ENCODE measurements at places on chromosomes 7 and 10.

GRCh38 chr7:76353744-76354143, 5.0 kb downstream of the YWHAG start:
- no peak for DNase-seq

GRCh38 chr10:123421461-123421860, 244.7 kb upstream of the GPR26 start:
- DNase-seq = no peak

GRCh38 chr7:1639071-1639470, 31.0 kb upstream of the ELFN1 start:
- DNase-seq = no peak

DNA sequence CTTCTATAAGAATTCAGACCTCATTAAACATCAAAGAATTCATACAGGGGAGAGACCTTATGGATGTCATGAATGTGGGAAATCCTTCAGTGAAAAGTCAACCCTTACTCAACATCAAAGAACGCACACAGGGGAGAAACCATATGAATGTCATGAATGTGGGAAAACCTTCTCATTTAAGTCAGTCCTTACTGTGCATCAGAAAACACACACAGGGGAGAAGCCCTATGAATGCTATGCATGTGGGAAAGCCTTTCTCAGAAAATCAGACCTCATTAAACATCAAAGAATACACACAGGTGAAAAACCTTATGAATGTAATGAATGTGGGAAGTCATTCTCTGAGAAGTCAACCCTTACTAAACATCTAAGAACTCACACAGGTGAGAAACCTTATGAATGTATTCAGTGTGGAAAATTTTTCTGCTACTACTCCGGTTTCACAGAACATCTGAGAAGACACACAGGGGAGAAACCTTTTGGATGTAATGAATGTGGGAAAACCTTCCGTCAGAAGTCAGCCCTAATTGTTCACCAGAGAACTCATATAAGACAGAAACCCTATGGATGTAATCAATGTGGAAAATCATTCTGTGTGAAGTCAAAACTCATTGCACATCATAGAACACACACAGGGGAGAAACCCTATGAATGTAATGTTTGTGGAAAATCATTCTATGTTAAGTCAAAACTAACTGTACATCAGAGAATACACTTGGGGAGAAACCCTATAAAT, 24.1 kb downstream of the ZNF37A start:
- DNase-seq = no peak

DNA sequence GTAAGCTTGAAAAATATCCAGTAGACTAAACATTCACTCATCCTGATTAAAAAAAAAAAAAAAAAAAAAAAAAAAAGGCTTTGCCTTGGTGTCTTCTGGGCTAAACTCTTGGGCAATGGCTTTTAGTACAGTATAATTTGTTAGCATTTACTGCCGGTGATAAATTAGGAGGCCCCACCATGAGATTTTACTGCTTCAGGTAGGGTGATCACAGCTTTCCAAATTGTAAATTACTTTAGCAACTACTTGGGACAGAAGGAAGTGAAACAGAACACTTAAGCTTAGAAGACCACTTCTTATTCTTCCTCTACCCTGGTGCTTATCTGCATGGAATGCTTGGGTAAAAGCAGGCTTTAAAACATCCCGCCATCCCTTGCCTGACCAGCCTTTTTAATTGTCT, 152.1 kb downstream of the HIBADH start:
- no peak for DNase-seq

DNA sequence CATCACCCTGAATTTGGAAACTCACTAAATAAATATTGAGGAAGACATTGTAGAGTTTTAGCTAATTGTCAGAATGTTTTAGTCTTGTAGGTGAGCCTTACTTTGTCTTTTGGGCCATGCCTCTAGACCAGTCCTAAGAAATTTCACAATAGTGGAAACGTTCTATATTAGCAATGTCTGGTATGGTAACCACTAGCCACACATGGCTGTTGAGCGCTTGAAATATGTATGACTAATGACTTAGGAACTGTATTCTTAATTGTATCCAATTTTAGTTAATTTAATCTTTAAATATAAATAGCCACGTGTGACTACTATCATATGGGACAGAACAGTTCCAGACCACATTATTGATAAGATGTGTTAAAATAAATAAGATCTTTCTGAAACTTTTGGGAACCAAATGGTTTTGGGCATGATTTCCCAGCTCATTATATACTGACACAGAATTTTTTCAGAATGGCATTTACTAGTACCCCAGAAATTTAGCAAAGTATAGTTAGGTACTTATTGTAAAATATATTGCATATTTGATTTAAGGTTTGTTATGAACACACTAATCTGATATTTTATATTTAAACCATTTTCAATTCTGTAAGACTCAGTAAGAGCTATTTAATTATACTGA, 95.0 kb downstream of the VPS50 start:
- peak; percentile 83 for DNase-seq

- DNase-seq = peak; percentile 13
These were observed 133.4 kb upstream of the PTN start for GRCh38 chr7:137476937-137477336.

DNA sequence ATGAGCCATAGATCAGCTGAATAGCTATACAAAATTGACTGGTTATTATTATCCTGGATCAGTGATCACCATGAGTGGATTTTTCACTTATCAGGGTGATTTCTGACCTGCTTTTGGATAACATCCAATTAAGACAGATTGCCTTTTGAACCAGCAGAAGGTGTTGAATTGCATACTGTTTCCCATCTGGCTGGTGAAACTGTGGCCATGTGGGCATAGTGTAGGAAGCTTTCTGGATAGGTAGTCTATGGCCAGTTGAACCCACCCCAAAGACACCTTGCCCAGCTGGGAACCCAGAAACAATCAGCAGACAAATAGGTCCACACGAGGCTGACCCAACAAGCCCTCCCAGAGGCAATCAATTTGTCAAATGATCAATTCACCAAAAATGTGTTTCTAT, 29.3 kb downstream of the DNAJC12 start:
- DNase-seq = no peak

DNA sequence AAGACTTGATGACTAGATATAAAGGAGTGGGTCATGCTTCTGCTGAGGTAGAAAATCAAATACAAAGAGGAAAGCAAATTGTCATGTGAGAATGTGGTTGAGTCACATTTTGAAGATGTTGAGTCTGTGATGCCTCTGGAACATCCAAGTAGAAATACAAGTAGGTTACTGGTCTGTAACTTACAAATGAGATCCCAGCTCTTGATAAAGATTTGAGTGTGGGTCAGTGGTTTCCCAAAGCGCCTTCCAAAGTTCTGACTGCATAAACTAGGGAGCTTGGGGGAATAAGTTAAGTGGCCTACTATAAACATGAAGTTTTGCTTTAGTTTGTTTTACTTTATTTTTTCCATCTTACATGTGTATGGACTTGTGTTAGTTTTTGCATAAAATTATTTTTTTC, 144.3 kb upstream of the ETV1 start:
- DNase-seq = no peak

GRCh38 chr10:112509558-112510291, 62.7 kb downstream of the VTI1A start:
- DNase-seq = no peak

- no peak for DNase-seq
These were observed 14.4 kb downstream of the SGPL1 start for GRCh38 chr10:70830164-70830563.

GRCh38 chr7:120825576-120825975, 32.4 kb downstream of the TSPAN12 start:
- no peak for DNase-seq

- DNase-seq = peak; percentile 37
These were observed 20.2 kb upstream of the ASL start for GRCh38 chr7:66055321-66055956.

DNA sequence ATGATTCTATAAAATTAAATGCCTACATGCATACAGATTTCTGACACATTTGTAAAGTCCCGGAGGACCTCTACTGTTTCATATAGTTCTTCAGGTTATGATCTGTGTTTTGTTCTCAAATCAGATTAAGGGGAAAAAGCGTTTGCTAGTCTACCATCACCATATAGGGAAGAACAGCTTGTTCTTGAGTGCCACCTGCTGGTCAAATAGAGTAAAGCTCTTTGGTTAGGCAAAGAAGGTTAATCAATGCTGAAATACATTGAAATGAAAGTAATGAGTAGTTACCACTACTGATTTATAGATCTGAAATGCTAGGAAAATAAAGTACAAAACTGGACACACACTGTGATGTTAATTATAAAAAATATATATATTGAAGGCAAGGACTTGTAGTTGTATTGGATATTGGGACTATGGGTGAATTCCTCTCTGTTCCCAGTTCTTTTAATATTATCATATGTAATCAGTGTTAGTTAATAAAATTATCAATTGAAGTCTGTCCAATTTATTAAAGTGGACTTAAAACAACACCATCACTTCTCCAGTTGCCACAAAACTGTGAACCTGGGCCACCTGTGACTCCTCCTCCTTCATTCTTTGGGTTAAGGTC, 72.6 kb upstream of the PDLIM1 start:
- DNase-seq = peak; percentile 56

DNA sequence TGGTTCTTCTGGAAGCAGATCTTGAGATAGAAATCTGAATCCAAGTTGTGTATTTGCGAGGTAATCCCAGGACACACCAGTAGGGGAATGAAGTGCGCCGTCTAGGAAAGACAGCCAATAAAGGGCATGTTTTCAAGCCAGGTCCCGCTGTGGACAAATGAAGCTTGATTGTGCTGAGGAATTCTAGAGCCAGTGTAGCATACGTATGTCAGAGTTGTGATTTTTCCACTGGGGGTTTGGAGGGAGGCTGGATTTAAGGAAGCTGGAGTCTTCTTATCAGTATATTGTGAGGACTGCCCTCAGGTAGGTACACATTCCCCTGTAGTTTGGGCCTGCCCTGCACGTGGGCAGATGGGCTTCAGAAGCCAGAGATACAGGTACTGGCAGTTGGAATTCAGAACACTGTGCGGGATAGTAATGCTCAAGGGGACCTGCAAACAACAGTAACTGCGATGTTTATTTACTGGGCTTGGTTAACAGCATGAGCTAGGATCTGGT, 50.9 kb downstream of the GALNT11 start:
- DNase-seq = no peak

- DNase-seq = peak; percentile 68
These were observed 20.4 kb downstream of the KLLN start for GRCh38 chr10:87842776-87843497.

GRCh38 chr7:2011266-2012043, 221.3 kb downstream of the MAD1L1 start:
- DNase-seq = no peak

DNA sequence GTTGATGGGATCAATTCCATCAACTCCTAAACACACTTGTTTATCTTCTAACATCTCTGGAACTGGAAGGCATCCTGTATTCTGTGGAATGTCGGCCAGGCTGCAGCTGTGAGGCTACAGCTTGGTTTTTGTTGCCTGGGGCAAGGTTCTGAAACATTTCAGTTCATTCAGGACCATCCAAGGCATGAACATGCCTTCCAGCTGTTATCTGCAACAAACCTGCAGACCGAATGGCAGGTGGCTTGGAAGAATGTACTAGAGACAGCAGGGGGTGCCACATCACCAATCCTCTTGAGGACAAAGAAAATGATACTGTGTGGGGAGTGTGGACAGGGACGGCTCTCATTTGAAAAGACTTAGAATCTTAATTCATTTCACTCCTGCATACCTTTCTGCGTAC, 12.4 kb downstream of the PAPOLB start:
- peak; percentile 60 for DNase-seq

DNA sequence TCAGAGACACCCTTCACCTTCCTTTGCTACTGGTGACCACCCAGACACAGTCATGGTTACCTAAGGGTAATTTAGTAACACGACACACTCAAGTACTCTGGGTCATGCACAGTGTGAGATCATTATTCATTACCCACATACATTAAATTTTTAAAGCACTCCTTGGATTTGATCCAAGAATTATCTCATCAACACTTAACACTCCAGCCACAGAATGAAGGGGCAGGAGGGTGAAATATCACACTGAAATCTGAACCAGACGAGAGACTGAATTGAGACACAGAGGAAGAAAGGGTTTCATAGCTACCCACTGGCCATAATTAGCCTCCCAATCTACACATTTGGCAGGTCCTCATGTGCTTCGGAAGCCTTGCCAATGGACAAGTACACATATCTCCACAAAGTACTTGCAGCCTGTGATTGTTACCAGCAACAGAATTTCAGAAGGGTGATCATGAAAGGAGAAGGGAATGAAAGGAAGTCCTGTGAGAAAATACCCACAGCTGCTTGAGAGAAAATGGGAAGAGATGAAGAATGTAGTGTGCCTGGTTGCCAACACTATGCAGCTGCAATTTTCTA, 189.3 kb downstream of the POLR1F start:
- peak; percentile 36 for DNase-seq

DNA sequence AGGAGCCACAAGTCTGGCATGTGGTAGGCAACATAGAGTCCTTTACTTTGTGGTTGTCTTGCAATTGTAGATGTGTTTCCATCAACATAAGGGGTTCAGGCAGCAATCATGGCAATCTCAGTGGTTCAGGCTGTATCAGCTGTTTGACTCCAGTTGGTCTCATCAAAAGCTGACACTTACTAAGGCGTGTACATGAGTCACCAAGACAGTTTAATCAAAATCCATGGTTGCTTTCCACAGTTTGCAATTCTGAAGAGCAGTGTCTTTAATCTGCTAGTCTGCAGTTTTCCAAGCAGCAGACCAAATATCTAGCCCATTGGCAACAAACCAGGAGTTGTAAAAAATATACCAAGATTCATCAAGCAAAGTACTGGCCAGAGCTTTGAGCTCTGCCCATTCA, 210.2 kb downstream of the MDFIC start:
- no peak for DNase-seq

DNA sequence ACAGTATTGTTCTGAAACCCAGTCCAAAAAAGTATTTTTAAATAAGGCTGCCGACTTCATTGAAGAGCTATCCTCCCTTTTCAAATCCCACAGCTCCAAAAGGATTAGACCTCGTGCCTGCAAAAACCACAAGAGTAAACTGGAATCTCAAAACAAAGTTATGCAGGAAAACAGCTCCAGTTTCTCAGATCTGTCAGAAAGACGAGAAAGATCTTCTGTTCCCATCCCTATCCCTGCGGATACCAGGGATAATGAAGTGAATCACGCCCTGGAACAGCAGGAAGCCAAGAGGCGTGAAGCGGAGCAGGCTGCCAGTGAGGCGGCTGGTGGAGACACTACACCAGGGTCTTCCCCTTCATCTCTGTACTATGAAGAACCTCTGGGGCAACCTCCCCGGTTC, 12.6 kb downstream of the MYPN start:
- no peak for DNase-seq

GRCh38 chr7:21782996-21783395, 162.7 kb downstream of the CDCA7L start:
- DNase-seq = no peak

- peak; percentile 52 for DNase-seq
These were observed 3.6 kb upstream of the GPR146 start for GRCh38 chr7:1040790-1041189.

GRCh38 chr7:81159402-81159801, 240.6 kb upstream of the SEMA3C start:
- peak; percentile 29 for DNase-seq

All from brain microvascular endothelial cell (primary cell).